B cell (primary cell): ENCODE measurements at places on chromosomes 7 and 10. TPM values are rescaled to one million over a fixed set of nuclear protein-coding genes. Genes with fewer than 3 reads are reported as not detected.

DNA sequence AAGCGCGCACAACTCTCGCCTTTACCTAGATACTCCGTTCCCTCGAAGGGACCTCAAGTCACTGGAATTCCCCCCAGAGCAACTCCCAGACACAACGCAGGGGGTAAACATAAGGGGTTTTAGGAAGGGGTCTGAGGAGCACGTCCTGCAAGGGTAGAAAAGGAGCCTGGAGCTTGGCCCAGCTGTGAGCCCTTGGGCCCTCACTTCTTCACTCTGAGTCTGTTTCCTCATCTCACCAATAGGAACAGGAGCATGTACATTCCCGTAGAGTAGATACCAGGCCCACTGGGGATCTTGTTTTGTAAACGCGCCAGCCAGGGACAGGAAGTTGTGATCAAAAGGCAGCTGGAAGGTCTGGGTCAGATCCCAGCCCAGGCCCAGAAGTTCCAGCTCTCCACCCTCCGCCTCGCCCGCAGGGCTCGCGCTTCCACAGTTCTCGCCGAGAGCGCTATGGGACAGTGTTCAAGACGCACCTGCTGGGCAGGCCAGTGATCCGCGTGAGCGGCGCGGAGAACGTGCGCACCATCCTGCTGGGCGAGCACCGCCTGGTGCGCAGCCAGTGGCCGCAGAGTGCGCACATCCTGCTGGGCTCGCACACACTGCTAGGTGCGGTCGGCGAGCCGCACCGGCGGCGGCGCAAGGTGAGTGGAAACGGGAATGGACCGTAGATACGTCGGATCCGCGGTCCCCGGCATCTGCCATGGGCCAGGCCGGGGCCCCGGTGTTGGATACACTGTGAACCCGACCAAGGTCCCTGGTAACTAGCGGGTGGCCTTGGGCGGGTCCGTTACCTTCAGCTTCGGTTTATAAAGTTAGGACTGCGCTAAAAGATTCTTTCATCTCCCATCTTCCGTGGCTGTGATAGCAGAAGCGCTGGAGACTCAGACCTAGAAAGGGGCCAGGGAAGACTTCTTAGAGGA is 1.3 kb downstream of the CYP26C1 start:
- peak; percentile 49 for DNase-seq
- H3K27ac ChIP-seq: no peak overlapping the region
- peaks cover 26% of the 10 kb centered on the region for H3K4me1 ChIP-seq

DNA sequence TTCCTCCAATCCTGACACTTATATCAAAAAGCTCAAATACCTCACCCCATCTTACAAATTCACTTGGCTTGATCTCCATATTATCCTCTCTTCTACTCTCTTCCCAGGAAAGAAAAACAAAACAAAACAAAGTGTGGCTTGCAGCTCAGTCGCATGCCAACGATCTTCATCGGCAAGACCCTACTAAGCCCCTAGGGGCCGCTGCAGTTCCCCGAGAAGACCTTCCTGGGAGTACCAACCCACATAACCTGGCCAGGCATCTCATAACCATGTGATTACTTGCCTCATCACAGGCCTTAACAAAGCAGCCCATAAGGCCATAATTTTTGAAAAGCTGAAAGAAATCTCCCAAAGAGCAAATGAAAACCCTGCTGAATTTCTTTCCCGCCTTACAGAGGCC is 103.7 kb downstream of the ZNF92 start:
- H3K4me3 ChIP-seq: no peak overlapping the region
- H3K27ac ChIP-seq: no peak overlapping the region
- H3K4me1 ChIP-seq: peaks cover 68% of the 10 kb centered on the region
- peaks cover 3% of the 10 kb centered on the region for H3K36me3 ChIP-seq

Gene GRM8
- total RNA-seq: not detected in 2 replicates

Gene FRMPD2
- total RNA-seq: not detected in 2 replicates

Gene ELN
- not detected in 2 replicates for total RNA-seq

GRCh38 chr10:4181621-4182049 is 396.6 kb upstream of the KLF6 start:
- no peak for DNase-seq
- peaks cover 12% of the 10 kb centered on the region for H3K4me1 ChIP-seq
- no peaks in the 10 kb centered on the region for H3K27me3 ChIP-seq
- H3K36me3 ChIP-seq: no peaks in the 10 kb centered on the region

GRCh38 chr10:124511205-124512039 is 49.8 kb downstream of the LHPP start:
- H3K4me3 ChIP-seq: no peak overlapping the region
- H3K36me3 ChIP-seq: no peaks in the 10 kb centered on the region
- no peak for DNase-seq
- no peak overlapping the region for H3K27ac ChIP-seq
